ENCODE measurements at places on chromosomes 1 and 21.

- DNase-seq = no peak
These were observed 26.4 kb downstream of the SORT1 start for GRCh38 chr1:109371341-109371739.

DNA sequence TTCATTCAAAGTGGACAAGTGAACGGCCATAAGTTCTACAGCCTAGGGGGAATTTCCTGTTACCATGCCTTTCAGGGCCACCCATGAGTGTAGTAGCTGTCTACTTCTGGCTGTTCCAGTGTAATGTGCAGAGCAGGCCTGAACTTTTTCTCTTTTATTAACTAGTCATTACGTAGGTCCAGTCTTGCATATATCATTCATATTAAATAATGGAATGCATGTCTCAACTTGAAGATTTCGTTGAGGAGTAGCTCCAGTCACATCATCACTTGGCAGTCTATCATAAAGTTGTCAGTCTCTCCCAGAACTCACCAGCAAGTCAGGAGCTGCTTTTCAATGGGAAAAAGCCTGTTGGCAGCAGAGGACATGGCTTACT is 12.0 kb upstream of the GIPC2 start:
- DNase-seq = no peak

DNA sequence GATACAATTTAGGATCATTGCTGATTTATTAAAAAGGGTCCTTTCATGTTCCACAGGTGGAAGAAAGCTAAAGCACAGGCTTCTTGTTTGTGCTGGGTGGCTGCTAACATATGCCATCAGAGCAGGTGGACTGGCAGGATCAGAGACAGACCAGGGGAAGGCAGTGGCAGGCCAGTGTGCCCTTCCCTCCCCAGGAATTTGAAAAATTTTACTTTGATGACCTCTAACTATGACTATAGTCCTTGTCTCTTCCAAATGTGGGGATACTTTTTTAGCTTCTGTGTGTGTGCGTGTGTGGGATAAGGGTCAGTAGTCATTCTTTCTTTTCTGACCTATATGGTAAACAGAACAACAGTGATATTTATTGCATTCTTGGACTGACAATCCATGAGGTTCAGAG is 49.9 kb downstream of the LHX9 start:
- DNase-seq = no peak

GRCh38 chr1:74549932-74550331 is 37.5 kb upstream of the LRRC53 start:
- DNase-seq = no peak

DNA sequence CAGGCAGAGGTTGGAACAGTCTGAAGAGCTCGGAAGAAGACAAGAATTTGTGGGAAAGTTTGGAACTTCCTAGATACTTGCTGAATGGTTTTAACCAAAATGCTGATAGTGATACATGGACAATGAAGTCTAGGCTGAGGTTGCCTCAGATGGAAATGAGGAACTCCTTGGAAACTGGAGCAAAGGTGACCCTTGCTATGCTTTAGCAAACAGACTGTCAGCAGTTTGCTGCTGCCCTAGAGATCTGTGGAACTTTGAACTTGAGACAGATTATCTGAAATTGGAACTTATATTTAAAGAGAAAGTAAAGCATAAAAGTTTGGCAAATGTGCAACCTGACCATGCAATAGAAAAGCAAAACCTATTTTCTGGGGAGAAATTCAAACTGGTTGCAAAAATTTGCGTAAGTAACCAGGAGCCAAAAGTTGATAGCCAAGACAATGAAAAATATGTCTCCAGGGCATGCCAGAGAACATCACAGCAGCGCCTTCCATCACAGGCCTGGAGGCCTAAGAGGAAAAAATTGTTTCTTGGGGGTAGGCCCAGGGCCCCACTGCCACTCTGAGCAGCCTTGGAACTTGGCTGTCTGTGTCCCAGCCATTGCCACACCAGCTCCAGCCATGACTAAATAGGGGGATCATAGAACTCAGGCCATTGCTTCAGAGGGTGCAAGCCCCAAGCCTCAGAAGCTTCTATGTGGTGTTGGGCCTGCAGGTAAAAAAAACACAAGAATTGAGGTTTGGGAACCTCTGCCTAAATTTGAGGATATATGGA is 675.3 kb downstream of the LTN1 start:
- DNase-seq = no peak

GRCh38 chr1:202170726-202171125 is 10.3 kb upstream of the PTPN7 start:
- no peak for DNase-seq

- no peak for DNase-seq
These were observed 13.8 kb downstream of the SZRD1 start for GRCh38 chr1:16380868-16381267.

GRCh38 chr1:168408884-168409283 is 128.2 kb downstream of the TBX19 start:
- no peak for DNase-seq

Measured in nephron progenitor cell (in vitro differentiated cells).